ENCODE measurements at places on chromosomes 4 and X. TPM values are rescaled to one million over a fixed set of nuclear protein-coding genes. Genes with fewer than 3 reads are reported as not detected.
A peak's percentile ranks its signal among the peaks of the same experiment; 100 is the strongest.

GRCh38 chr4:28167411-28167810, 1306.8 kb downstream of the STIM2 start:
- no peaks in the 10 kb centered on the region for H3K36me3 ChIP-seq
- no peaks in the 10 kb centered on the region for H3K27me3 ChIP-seq
- no peak for DNase-seq
- H3K4me3 ChIP-seq: no peak overlapping the region
- no peaks in the 10 kb centered on the region for H3K4me1 ChIP-seq

DNA sequence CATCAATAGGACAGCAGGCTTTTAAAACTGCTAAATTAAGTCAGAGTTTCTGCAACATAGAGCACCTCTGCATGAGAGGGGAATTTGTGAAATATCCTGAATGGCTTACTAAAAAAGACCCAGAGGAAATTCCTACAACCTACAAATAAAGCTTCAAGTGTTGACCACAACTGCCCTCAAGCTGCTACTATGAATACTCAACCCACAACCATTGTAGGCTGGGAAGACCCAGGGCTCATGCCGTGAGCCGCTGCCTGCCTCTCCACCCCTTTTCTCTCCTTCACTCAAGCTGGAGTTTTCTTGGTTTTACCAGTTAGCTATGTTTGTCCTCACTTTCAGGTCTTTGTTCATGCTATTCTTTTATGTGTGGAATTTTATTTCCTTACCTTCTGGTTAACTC, 151.6 kb downstream of the EMCN start:
- H3K27ac ChIP-seq: no peak overlapping the region
- H3K27me3 ChIP-seq: no peaks in the 10 kb centered on the region
- no peak overlapping the region for H3K4me3 ChIP-seq
- H3K4me1 ChIP-seq: no peaks in the 10 kb centered on the region
- no peak for DNase-seq
- H3K36me3 ChIP-seq: no peaks in the 10 kb centered on the region

- no peak for DNase-seq
- no peak overlapping the region for H3K4me3 ChIP-seq
- no peaks in the 10 kb centered on the region for H3K27me3 ChIP-seq
- no peaks in the 10 kb centered on the region for H3K36me3 ChIP-seq
- no peaks in the 10 kb centered on the region for H3K4me1 ChIP-seq
These were observed 1623.2 kb upstream of the PABPC4L start for GRCh38 chr4:135824759-135825296.

GRCh38 chrX:45623266-45623665, 422.6 kb upstream of the DIPK2B start:
- H3K27ac ChIP-seq: no peak overlapping the region
- H3K36me3 ChIP-seq: no peaks in the 10 kb centered on the region
- no peaks in the 10 kb centered on the region for H3K27me3 ChIP-seq
- H3K4me1 ChIP-seq: no peaks in the 10 kb centered on the region
- no peak overlapping the region for H3K4me3 ChIP-seq

- H3K27ac ChIP-seq: peak overlapping the region; percentile 86
- peak; percentile 26 for DNase-seq
- H3K36me3 ChIP-seq: no peaks in the 10 kb centered on the region
- H3K4me3 ChIP-seq: no peak overlapping the region
These were observed 34.1 kb upstream of the SPON2 start for GRCh38 chr4:1206299-1207156.

Gene PAGE1
- not detected for total RNA-seq

GRCh38 chrX:124467202-124467601, 120.8 kb downstream of the SH2D1A start:
- no peaks in the 10 kb centered on the region for H3K36me3 ChIP-seq
- no peaks in the 10 kb centered on the region for H3K27me3 ChIP-seq
- no peaks in the 10 kb centered on the region for H3K4me1 ChIP-seq

Data from transverse colon (tissue), 4 donors.